ENCODE measurements at places on chromosomes 7 and 10. TPM values are rescaled to one million over a fixed set of nuclear protein-coding genes. Genes with fewer than 3 reads are reported as not detected.

- no peak for DNase-seq
Measured at GRCh38 chr10:113274176-113274829, 278.6 kb upstream of the HABP2 start.

GRCh38 chr7:144391823-144392255, 11.7 kb downstream of the NOBOX start:
- DNase-seq, result peak; percentile 19

CCNY gene
- total RNA-seq, result 49.4 TPM

- peak; percentile 33 for DNase-seq
Measured at GRCh38 chr7:43612599-43613589, 30.0 kb downstream of the STK17A start.

- no peak for DNase-seq
Measured at GRCh38 chr10:50293513-50294313, 42.4 kb upstream of the ASAH2 start.

DNA sequence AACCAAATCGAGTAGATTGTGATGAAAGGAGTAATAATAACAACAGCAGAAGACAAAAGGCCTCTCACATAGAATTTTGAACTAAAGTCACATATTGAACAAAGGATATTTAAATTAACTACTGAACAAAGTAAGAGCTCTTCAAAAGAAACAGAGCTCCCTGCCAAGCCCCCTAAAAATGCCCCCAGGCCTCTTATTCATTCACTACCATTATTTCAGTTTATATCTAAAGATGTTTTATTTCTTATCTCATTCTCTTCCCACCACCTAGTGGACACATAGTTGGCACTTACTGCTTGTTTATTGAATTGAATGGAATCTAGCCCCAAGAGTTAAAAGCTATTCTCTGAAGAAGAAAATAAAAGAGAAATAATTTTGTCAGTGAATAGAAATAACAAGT, 37.4 kb downstream of the VCL start:
- no peak for DNase-seq

SP8 gene
- total RNA-seq, result not detected

GRCh38 chr7:14104861-14105260, 115.4 kb upstream of the ETV1 start:
- DNase-seq, result no peak

- peak; percentile 27 for DNase-seq
Measured at GRCh38 chr7:44965937-44966730, 12.7 kb downstream of the MYO1G start.

DNA sequence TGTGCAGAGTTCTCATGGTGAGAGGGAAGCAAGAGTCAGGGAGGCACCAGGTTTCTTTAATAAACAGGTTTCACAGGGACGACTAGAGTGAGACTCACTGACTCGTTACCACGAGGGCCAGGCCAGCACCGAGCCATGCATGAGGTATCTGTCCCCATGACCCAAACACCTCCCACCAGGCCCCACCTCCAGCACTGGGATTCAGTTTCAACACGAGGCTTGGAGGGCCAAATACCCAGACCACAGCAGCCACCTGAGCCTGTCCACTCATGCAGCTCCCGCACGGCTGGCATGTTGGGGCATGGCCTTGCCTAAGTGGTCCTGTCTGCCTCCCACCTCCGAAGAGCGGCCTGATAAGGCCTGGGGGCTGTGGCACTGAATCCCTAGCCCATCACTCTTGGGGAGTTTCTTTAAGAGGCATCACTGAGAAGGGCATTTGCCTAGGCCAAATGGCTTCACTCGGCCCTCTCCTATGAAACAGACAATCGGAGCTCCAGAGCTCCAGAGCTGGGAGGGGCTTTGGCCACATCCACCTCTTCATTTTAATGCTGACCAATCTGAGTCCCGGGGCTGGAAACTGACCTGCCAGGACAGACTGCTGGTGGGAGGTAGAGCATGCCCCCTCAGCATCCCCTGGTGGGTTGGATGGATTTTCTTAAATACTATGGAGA, 157.8 kb downstream of the DNAJB6 start:
- no peak for DNase-seq
